Stimulated activated CD4-positive, alpha-beta T cell treated with anti-CD3 and anti-CD28 coated beads, Interleukin-15, amount 100 ng/mL, for 24 hours (primary cell): ENCODE measurements at places on chromosomes 6 and 20.

DNA sequence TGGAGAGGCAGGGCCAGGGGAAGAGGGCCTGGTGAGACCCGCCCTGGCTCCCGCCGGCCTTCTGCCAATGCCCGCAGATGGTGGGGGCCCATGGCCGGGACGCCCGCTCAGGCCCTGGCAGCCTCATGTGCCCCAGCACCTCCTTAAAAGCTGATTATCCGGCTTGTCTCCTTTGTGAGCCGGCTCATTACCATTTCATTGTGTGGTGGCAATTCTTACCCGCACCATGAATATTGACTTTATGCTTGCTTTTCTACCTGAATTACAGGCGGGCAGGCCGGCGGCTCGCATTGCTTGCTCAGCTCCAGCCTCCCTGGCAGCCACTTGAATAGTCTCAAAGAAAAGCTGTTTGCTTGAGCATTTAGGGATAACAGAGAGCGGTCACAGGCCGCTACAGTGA lies 120.0 kb upstream of the JAG1 start:
- no peak for DNase-seq

DNA sequence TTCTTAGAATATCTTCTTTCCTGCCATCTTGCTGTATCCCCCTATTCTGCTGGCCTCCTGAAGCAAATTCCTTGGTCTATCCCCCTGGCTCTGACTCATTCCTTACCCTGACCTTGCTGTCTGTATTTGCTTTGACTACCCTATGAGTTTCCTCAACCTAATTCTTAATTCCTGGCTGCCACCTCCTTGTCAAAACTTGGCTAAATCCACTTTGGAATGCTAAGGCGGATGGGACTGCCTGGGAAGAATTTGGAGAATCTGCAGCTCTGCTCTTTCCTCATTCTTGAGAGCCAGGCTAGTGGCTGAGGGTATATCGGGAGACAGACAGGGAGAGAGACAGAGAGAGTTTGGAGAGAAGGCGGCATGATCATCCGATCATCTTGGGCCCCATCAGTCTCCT lies 24.4 kb downstream of the CAP2 start:
- no peak for DNase-seq

GRCh38 chr20:6178537-6178936 lies 55.7 kb upstream of the FERMT1 start:
- no peak for DNase-seq

GRCh38 chr6:130981409-130981808 lies 81.6 kb downstream of the EPB41L2 start:
- DNase-seq, result no peak

DNA sequence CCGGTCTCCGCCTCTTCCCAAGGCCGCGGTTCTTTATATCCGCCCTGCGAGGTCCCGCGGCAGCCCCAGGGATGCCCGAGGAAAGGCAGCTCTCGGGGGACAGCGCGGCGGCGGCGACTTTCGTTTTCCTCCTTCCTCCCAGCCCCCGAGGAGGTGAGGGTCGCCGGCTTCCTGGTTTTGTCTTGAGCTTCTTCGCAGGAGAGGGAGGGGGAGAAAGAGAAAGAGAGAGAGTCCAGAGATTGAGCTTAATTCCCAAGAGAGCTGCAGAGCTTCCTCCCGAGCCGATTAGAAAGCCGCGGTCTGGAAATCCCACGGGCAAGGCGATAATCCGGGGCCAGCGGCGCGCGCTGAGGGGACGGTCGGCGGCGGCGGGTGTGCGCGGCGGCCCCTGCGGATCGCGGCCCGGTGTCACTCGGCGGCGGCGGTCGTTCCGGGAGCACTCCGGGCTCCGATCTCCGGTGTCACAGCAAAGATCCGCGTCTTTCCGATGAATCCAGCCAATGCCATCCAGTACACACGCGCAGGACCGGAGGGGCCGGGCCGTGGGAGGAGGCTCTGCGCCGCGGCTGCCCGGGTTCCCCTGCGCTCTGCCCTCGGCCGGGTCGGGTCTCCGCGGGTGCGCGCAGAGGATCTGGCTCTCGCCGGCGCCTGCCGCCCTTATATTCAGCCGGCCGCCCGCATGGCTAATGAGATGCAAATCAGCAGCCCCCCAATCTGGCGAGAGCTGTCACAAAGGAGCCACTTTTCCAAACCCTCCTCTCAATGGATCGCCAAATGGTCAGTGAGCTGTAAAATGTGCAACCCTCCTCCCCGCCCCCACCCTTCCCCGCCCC lies at the start of gene DLL1:
TSS of gene DLL1 (minus strand) at position 783 of the 833 bp plus-strand sequence. CDS start 939 bp downstream, outside the sequence.
- peak; percentile 56 for DNase-seq

DNA sequence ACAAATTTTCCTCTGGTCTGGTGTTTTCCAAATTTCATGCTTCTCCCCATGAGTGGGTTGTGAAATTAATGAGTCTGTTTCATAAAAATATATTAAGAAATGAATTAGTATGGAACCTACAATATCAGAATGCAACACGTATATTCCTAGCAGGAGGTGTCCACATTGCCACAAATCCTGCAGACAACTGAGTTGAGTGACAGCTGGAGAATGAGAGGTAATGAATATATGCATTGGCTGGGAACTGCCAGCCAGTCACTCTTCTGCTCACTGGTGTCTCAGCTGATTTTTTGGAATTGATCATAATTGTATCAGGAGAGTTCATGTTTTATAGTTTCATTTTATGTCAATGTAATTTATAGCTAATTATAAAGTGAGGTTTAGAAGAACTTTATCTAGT lies 6.3 kb upstream of the ARFGEF3 start:
- no peak for DNase-seq

DNA sequence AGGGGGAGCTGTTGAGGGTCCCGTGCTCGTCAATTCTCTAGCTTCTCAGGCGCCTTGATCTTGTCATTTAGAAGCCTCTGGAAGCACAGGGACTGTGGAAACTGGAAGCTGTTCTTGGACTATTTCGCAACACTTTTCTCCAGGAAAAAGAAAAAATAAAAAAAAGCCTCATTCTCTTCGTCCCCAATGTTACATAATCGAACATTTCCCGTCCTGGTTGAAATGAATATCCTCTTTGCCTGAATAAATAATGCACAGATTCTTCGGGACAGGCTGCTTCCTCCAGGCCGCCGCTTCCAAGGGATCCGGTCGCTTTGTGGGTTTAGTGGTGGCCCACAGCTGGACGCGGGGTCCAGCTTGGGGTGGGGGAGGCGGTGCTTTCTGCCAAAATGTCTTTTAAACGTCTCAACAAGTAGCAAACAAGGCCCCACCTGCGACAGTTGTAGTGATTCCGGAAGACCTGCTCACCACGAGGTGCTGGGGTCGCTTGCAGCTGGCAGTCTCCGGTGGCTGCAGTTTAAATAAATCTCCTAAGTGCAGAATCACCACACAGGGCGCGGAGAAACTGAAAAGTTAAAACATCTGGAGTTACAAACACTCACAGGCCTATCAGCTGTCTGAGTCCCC lies 125.9 kb upstream of the ESR1 start:
- DNase-seq, result no peak

- DNase-seq, result no peak
Measured at GRCh38 chr6:163226181-163226835, 188.2 kb upstream of the QKI start.

DNA sequence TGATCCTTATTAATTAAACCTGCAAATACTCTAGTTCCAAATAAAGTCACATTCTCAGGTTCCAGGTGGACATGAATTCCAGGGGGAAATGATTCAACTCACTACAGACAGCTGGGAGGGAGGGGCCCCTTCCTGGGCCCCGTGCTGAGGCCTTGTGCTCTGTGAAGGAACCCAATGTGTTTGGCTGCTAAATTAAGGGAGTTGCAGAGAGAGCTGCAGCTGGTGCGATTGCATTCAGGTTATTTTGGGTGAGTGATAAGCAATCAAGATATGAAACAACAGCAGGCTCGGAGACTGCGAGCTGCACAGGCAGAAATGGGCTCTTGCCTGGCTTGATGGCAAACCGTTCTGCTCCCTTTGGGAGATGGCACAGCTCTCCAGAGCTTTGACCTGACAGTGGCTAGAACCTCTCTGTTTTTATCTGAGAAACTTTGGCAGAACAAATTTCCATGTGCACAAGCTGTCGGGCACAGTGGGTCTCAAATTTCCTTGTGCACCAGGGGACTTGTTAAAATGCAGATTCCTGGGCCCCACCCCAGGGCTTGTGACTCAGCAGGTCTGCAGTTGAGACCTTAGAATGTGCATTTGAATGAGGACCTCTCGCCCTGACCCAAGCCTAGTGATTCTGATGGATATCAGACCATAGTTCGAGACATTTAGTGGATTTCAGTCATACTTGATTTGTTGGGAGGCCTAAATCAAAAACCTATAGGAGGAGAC lies 9.8 kb downstream of the MAPK13 start:
- no peak for DNase-seq

- DNase-seq, result no peak
Measured at GRCh38 chr6:156587071-156587470, 190.1 kb upstream of the ARID1B start.

DNA sequence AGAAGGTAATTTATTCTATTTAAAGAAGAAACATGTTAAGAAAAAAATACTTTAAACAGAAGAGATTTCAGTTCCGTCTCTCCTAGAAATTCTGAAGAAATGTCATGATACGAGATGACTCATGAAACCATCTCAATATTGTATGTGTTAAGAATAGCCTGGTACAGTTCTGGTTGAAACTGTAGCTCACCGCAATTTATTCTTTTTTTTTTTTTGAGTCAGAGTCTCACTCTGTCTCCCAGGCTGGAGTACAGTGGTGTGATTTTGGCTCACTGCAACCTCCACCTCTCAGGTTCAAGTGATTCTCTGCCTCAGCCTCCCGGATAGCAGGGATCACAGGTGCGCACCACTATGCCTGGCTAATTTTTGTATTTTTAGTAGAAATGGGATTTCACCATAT lies 103.3 kb downstream of the ARHGAP18 start:
- peak; percentile 16 for DNase-seq

DNA sequence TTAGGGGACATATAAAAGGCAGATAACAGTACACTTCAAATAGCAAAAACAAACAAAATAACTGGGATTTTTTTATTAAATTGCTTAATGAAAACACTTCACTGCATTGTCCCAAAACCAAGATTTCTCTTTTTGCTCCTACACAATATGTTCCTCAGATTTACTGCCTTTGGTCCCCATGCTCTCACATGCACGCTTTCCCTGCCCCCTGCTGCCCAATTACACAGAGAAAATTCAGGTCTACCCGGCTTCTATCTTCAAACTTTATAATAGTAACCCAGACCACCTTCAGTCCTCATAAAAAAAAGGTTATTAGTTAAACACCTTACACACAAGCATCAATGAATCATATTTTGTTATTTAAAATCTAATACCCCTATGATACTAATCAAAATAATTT lies 673.8 kb upstream of the HS3ST5 start:
- no peak for DNase-seq

DNA sequence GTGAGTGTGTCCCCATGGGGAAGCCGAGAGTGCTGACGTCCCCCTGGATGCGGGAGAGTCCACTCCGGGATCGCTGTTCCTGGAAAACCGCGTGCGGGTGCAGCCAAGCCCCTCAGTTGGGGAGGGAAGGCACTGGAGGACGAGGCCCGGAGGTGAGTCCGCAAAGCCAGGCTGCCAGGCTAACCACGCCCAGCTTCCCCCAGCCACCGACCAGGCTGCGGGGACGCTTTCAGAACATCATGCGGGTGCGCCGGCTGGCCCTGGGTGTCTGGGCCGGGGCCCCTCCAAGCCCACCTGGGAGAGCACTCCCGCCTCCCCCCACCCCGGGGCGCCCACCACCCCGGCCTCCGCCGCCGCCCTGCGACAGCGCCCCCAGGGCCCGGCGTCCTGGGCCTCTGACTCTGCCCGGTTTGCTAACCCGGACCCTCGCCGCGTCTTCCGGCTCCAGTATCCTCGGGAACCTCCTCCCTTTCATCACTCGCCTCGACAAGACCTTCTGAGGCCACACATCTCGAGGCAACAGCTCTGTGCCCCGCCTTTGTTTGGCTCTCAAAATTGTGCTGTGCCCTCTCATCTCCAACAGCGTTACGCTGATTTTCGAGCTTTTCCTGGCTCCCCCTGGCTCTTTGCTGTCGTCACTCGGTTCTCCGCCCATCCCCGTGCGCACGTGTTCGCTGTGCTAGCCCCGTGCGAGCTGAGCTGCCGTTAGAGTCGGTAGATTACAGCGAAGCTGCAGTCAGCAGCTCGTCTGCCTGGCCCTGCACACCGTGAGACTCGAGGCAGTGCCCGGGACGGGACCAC lies 47.1 kb upstream of the ENTPD6 start:
- peak; percentile 74 for DNase-seq
